NCI-H748 treated with DMSO at 0.1 percent for 48 hours (cell line): ENCODE measurements at places on chromosomes 2 and 18.

DNA sequence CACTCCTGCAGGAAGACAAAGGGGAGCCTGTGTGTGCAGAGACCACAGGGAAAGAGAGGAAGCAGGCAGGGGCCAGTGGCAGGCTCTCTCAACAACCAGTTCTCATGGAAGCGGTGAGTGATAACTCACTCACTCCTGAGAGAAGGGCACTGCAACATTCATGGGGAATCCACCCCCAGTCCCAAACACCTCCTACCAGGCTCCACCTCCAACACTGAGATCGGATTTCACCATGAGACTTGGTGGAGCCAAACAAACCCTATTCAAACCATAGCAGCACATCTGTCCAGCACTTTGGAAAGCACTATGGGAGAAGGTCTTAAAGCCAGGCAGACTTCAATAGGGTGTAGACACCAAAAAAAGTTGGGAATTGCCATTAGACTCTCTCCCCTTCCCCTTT lies 345.7 kb upstream of the SPRED2 start:
- DNase-seq: no peak

DNA sequence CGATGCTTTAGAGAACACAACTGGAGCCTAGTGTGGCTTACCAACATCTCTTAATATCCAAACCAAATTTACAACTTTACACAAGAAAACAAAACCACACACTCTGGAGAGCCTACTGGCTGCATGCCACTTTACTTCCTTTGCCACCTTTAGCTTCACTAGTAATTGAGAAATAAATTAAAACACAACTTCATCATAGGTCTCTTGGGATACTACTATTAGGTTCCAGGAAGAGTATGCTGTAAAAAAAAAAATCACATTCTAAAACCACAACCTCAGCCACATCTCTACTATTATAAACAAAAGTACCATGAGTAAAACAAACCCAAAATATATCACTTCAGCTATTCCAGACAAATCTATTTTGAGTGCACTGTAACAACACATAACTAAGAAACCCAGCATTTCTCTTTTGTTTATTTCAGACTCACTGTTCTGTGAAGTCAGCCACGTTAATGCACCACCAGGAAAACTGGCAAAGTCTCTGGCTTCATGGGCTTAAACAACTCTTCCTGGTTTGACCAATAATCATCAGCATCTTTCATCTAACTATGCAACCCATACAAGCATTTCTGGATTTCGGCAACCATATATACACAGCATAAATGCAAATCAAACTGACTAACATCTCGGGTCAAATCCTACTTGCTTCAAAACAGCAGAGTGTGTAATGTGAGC lies 59.1 kb downstream of the REV1 start:
- no peak for DNase-seq

GRCh38 chr2:6362671-6363450 lies 502.8 kb downstream of the CMPK2 start:
- no peak for DNase-seq

GRCh38 chr2:100228415-100228814 lies 86.0 kb upstream of the AFF3 start:
- DNase-seq: no peak

- no peak for DNase-seq
Measured at GRCh38 chr2:74551530-74551929, 2.2 kb downstream of the LOXL3 start.

DNA sequence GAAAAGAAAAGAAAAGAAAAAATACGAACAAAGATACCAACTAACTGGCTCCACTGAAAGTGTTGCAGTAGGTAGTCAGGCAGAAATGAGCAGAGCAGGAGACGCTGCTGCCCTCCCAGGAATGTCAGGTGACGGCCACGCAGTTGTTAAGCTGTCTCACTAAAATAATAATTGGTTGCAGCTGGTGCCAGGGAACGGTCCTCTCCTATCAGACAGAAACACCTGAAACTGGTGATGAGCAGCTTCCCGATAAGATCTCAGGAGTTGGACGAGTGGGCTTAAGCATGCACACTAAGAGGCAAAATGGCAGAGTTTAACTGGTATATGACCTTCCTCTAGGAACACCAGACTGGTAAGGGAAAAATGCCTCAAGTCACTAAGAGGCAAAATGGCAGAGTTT lies 611.1 kb downstream of the ZEB2 start:
- peak; percentile 30 for DNase-seq

DNA sequence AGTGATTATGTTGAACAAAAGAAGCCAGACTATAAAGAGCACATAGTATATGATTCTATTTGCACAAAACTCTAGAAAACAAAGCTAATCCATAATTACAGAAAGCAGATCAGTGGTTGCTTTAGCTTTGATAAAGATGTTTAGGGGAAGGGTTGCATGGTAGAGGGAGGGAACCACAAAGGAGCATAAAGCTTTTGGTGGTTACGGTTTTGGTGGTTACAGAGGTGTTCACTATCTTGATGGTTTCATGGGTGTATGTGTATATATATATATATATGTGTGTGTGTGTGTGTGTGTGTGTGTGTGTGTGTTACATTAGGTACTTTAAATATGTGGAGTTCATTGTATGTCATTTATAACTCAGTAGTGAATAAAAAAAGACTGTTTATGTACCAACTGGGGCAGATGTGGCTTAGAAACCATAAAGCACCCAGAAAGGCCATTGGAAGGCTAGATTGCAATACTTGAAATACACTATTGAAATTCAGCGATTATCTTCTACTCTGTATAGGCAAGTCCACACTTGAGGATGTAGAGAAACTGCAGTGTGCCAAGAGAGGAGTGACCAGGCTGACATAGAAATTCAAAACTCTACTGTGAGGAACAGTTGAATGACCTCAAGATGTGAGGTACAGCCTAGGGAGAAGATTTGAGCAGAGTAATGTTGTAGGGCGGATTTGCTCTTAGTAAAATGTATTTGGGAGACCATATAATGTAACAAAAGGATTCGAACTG lies 60.6 kb downstream of the CAB39 start:
- DNase-seq: no peak
